ENCODE measurements at places on chromosomes 6 and 20.

GRCh38 chr6:89045576-89045975 lies 35.0 kb upstream of the PNRC1 start:
- DNase-seq, result no peak

- no peak for DNase-seq
Observed at GRCh38 chr20:49510562-49511122, 28.2 kb upstream of the KCNB1 start.

GRCh38 chr6:35687658-35688604 lies 784 bp downstream of the FKBP5 start:
- peak; percentile 58 for DNase-seq

GRCh38 chr20:62918147-62918546 lies 8.2 kb downstream of the DIDO1 start:
- no peak for DNase-seq

GRCh38 chr6:147561726-147562125 lies 53.2 kb downstream of the SAMD5 start:
- no peak for DNase-seq

DNA sequence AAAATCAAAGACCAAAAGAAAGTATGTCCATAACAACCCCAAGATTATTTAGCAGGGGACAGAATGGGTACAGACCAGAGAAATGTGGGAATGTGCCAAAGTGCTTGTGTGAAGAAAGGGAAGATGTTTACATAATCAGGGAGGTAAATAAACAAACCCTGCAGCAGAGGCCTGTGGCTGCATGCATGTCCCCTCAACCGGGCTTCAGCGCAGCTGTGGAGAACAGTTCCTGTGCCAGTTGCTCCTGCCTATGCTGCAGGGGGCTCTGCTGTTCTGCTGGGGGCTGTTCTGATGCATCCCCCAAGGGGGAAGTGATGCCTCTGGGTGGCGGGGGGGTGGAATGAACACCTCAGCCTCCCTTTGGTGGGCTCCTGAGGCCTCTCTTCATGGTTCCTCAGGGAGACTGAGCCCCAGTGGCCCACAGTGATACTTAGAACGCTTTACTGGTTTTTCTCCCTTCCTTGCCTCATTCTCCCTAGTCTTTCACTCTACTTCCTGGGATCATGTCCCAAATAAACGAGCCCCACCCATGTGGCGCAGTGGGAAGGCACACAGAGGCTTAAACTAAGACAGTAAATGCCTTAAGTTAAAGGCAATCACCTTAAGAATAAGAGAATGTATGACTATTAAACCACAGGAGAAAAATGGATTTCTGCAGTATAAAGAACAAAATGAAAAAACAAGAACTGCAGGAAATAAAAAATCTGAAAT lies 23.0 kb downstream of the RAB23 start:
- no peak for DNase-seq

DNA sequence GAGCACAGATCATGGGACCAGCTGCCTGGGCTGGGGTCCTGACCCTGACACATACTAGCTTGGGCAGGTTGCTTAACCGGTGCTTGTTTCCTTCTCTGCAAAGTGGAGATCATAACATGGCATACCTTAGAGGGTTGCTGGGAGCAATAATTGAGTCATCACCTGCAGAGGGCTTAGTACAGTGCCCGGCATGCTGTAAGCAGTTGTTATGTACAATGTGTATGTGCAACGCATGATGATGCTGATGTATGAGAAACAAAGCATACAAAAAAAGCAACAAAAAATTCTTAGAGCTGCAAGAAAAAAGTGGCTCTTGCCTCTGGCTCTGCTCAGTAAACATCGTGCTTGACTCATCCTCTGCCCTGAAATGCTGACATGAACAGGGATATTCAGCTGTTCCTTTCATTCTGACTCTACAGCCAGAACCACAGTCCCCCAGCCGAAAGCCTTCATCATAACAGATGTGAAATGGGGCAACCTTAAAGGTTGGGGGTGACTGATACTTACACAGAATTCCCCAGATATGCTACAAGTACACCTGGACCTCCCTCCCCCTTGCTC lies 91.7 kb downstream of the CLIC5 start:
- DNase-seq, result peak; percentile 28

GRCh38 chr6:44270526-44271405 lies 516 bp downstream of the TMEM151B start:
- DNase-seq, result no peak

DNA sequence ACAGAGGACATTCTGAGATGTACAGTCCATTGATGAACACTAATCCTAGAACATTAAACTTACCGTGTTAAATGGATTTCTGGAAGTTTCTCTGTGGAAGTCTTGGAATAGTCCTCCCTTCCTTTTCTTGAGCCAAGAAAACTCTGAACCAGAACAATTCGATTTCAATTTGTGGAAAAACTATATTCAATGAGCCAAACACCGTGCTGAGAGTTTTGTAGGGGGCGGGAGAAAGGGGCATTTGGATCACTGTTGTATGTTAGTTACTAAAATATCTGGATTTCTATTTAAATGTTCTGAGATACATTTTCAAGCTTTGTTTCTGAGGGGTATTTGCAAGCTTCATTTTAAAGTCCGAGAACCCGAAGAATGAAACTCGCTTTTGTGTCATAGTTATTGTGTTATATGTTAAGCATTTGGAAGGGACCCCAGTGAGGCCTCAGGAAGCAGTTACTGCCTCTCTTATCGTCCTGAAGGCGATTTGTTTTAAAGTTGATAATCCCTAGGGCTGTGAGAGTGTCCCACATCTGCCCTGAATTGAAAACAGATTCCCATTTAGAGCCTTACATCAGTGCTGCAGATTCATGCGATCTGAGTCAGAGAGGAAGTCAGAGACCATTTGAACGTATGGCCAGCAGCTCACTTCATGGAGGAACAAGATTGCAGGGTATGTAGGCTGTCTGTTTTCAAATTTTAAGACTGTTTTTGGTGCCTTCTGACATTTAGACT lies 70.8 kb upstream of the SASH1 start:
- no peak for DNase-seq

DNA sequence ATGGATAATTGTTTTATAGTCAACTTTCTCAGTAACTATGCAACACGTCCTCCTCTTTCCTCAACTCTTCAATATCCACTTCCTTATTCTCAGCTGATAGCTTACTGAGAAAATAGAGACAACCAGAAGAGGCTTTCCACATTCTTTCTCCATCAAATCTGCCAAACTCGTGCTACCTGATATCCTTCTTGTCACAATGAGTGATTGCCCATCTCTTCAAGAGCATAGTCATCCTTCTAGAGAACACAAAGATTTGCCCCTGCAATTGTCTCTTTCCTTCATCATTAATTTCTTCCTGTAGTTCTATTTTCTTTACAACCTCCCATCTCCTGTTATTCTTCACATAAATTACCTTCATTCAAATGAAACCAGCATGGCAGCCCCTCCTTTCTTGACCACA lies 75.9 kb upstream of the RGS17 start:
- no peak for DNase-seq

DNA sequence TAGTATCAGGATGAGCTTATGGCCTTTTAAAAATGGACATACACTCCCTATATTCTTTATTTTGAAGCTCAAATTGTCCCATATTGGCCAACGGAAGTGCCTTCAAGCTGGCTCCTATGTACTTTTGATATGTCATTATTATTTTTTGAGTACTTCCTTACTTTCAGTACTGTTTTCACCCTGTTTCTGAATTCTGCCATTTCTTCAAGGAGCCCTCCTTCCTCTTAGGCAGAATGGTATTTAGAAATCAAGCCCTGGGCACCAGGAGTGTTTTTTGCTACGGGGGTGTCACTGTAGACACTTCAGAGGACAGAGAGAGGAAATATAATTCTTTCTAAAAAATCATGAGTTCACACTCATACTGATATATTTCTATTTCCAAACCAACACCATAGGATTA lies 5.5 kb upstream of the MYLK4 start:
- DNase-seq, result no peak

DNA sequence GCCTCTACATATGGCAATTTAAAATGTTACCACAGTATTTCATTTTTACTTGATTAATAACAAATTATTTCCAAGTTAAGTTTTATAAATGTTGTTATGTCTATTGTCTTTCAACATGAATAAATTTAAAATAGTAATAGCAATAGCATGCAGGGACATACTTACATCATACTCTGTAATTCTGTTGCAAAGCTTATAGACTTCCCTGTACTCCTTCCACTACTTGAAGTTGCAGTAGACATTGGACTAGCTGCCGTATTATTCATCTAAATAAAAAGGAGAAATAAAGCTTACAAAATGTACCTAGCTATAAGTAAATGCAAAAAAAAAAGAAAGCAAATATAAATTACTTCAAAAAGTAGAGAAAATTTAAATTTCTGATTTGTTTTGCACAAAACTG lies 12.7 kb downstream of the SUPT3H start:
- no peak for DNase-seq

- no peak for DNase-seq
Observed at GRCh38 chr20:5654557-5654956, 95.6 kb upstream of the SHLD1 start.

DNA sequence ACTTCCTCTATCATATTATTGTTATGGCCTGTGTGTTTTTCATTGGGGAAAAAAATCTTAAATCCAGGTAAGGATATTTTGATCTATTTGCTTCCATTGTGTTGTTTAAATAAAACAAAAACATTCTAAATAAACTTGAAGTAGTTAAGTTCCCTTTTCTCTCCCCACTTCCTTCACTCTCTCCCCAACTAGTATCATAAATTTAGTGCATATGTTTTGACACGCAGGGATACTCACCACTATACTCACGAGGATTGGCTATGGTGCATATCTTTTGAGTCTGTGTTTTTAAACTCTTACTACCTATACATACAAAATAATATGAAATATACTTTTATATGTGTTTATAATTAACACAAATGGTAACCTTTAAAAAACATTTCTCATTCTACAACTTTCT lies 5.2 kb downstream of the TTLL9 start:
- no peak for DNase-seq

GRCh38 chr6:29130644-29131043 lies 22.8 kb downstream of the OR2J3 start:
- DNase-seq, result no peak

DNA sequence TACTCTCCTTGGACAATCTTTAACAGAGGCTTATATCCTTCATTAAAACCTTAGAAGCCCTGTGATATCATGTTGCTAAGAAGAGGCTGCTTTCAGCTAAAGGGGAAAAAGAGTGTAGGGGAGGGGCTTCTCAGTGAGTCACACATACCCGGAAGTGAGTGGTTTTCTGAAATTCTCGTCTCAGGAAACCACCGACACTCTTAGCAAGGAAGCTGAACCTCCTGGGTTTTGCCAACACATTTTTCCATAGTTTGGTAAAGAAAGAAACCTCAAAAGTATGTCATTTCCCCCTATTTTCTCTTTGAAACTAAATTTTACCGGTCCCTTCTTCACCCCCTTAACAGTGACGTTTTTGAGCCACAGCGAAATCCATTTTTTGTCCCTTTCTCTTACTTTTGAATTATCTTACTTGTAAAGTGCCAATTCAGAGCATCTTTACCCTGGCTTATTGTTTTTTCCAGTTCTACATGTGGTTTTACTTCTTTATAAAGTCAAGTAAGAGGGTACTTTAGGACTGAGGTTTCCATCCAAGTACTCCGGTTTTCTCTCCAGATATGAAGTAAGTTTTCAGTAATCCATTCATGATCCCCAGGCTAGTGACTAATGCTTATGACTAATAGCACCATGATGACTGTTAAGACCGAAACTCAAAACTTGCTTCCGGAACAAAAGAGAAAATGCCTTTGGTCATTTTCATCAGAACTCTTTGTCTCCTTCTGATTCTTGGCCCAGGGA lies 219.3 kb downstream of the ARHGAP18 start:
- DNase-seq, result peak; percentile 55

DNA sequence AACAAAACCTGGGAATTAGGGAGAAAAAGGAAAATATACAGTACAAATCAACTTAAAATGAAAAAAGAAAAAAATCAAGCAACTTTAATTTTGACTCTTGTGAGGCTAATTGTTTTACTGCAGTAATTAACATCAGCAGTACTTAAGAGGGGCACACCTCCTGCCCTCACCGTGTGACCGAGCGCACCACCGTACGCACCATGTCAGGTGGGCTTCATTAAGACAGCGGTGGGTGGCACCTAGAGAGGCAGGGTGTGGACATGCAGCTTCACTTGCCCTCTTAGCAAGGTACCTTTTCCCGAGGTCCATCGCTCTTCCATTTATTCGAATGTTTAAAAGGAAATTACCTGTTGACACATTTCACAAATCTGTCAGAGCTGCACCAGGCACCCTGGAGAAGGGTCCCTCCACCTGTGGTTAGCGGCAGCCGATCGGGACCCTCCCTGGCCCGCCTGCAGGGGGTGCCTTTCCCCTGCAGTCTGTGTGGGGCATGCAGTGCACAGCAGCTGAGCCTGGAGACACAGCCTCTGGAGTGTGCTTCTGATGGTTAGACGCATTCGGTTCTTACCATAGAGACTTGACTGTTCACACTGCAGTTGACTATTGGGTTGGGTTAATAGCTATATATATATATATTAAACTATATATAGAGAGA lies 184.1 kb downstream of the TMEM242 start:
- DNase-seq, result no peak

GRCh38 chr20:33812152-33812849 lies 1.2 kb downstream of the CHMP4B start:
- DNase-seq, result no peak

- DNase-seq, result no peak
Observed at GRCh38 chr6:148345176-148345575, 2.5 kb downstream of the SASH1 start.

- DNase-seq, result no peak
Observed at GRCh38 chr6:56757588-56757984, 114.9 kb upstream of the DST start.

GRCh38 chr20:18055261-18055660 lies 2.5 kb downstream of the OVOL2 start:
- no peak for DNase-seq

- no peak for DNase-seq
Observed at GRCh38 chr6:88120635-88121034, 45.5 kb downstream of the CNR1 start.

- DNase-seq, result no peak
Observed at GRCh38 chr6:126947070-126947469, 171.4 kb upstream of the RSPO3 start.

DNA sequence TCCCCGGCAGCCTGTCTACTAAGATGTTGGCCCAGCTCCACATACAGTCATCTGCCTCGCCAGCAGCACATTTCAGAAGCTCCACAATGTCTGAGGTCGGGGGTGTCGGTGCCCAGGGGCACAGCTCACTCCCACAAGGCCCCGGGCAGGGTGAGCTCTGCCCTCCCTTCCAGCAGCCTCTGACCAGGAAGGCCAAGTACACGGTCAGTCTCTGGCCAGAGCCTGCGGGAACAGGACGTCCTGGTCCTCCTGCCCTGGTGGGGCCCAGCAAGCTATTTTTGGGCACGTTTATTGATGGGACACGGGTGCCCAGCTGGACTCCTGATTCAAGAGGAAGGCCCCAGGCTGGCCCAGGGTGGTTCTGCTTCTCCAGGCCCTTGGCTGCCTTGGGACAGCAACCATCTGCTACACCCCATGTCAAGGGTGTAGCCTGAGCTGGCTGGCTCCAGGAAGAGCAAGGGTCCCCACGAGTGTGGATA lies 114.9 kb upstream of the PTPN1 start:
- no peak for DNase-seq

GRCh38 chr6:130189531-130190397 lies 33.0 kb downstream of the SAMD3 start:
- DNase-seq, result no peak
